ENCODE measurements at places on chromosomes 6 and 20.

DNA sequence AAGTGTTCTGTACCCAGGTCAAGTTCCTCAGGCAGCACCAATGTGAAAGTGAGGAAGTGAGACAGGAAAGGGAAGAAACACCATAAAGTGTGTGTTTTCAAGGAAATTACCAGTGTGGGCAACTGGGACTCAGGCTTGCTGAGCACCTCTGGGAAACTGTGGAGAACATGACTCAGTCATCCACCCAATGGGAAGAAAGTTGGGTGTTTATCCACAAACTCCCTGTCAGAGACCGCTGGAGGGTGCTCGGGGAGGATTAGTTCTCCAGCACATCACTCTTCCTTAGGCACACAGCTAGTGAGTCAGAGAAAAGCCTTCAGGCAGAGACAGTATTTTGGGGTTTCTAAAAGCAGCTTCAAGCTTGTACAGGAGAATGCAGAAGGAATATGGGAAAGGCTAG is 93.6 kb downstream of the PCSK2 start:
- DNase-seq = no peak

GRCh38 chr6:161951126-161951525 is 677.3 kb upstream of the AGPAT4 start:
- DNase-seq = no peak

- no peak for DNase-seq
Measured at GRCh38 chr6:91476000-91476399, 889.1 kb upstream of the MAP3K7 start.

GRCh38 chr6:48664826-48665225 is 553.8 kb upstream of the PTCHD4 start:
- DNase-seq = no peak

- DNase-seq = no peak
Measured at GRCh38 chr20:18832546-18833200, 19.1 kb downstream of the SCP2D1 start.

DNA sequence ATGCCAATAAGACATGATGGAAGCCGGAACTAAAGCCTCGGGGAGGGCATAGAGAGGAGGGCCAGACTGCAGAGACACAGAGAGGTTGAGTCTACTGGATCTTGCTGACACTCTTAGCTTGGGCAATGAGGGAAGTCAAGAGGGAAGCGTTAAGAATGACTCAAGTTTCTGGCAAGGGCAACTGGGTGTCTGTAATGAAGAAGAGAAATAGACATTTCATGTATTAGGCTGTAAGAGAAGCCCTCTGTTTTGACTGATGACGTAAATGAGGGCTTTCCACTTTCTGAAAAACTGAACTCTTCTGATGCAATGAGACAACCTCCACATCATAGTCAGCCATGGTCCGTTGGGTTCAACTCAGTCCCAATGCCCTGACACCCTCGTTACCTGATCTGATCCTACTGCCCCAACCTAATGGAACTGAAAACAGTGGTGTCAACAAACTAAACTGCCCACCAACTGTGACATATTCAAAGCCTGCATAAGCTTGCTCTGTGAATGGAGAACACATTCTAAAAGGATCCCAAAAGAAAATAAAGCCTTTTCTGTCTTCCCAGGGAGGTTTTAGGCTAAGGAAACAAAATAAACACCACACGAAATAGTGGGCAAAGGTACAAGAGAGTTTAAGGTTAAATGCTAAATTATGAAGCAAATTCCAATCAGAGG is 45.8 kb upstream of the PNRC1 start:
- DNase-seq = no peak

GRCh38 chr6:47718571-47718970 is 20.2 kb downstream of the ADGRF4 start:
- DNase-seq = no peak

GRCh38 chr20:53795170-53795569 is 201.5 kb upstream of the ZNF217 start:
- DNase-seq = no peak

GRCh38 chr20:51597389-51598231 is 55.1 kb upstream of the NFATC2 start:
- no peak for DNase-seq

- DNase-seq = no peak
Measured at GRCh38 chr6:17740559-17741220, 34.0 kb upstream of the NUP153 start.

GRCh38 chr6:104322841-104323240 is 536.9 kb downstream of the HACE1 start:
- DNase-seq = no peak

DNA sequence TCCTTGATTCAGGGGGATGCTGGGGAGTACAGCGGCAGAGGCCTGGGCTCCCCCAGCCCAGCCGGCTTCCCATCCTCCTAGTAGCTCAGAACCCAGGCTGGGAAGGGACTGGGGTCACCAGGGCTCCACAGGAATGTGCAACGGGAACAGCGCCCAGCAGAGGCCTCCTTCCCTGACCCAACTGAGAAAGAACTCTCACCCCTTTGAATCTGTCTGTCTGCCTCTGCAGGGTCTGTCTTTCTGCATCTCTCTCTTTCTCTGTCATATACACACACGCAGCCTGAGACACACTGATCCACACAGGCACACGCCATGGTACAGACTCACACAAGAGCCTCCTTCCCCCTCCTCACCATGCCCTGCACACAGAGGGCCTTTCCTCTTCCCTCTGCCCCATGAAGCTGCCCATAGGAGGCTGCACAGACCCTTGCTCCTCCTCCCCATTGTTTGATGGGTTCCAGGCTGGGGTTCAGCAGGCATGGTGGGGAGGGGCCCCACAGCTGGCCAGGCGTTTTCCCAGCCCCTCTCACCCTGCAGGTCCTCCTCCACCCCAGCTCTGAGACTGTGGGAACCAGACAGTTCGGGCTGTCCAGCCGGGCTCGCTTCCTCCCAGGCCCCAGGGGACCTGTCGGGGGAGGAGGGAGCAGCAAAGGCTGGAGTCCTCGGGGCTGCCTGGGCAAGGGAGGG is 2.8 kb downstream of the FOXS1 start:
- no peak for DNase-seq

GRCh38 chr6:90146024-90146423 is 150.6 kb downstream of the BACH2 start:
- DNase-seq = no peak

DNA sequence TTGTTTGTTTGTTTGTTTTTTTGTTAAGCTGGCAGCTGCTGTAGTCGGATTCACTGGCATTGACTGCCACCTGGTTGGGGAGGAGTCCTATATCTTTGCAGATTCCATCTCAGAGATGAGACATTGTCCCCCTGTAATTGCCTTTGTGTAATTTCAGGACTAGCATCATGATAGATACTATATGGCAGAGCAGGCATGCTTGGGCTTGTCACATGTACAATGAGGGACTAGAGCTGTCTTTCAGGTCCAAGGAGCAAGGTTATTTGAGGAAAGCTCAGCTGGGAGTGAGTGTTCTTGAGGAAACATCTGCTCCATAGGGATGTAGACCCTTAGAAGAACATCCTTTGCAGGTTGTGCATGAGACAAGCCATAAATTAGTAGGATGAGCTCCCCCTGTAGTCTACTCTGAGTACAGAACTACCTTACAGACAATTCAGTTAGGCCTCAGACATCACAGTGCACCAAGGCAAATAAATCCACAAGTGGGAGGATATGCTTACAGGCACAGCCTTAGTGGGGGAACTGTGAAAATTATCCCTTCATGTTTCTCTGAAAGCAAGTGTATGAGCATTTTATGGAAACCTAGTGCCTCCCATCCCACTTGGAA is 62.1 kb downstream of the BMP2 start:
- no peak for DNase-seq
